Fibroblast of skin of right biceps (primary cell): ENCODE measurements at places on chromosomes 5 and 9.
A peak's percentile ranks its signal among the peaks of the same experiment; 100 is the strongest.

DNA sequence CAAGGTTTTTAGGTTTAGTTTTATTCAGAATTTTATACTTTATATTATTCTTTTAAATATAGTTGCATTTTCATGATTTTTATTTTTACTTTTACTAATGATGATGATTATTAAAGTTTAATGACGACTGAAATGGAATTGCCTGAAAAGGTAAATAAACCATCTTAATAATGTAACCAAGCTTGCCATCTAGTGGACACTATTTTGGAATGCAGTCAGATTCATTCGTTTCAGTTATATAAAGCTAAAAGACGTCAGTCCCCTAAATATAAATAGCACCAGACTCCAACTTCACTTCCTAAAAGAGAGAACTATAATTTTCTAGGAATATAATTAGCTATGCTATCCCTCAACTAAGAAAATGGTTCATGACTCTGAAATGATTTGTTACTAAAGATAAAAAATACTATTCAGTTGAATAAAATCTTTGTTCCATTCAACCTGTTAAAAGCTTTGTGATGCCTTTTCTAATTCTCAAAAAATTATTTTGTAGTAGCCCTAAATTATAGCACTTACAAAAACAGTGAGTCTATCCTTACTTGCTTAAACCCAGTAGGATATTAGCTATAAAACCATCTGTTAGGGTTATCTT, 19.9 kb downstream of the ABITRAM start:
- DNase-seq, result peak; percentile 51

DNA sequence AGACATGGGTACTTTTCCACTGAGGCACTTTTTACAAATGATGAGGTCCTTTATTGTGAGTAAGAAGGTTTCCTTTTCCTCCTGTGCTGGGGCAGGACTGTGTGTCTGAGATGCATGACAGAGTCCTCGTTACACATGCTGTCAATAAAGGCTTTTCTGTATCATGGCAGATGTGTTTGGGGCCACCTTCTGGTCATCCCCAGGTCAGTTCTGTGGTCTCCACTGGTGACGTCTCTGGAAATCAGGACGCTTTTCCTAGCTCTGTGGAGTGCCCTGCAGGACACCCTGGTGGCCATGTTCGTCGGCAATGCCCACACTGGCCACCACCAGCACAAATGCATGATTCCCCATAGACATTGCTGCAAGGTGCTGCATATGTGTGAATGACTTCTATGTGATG, 2.8 kb downstream of the CMBL start:
- no peak for DNase-seq

DNA sequence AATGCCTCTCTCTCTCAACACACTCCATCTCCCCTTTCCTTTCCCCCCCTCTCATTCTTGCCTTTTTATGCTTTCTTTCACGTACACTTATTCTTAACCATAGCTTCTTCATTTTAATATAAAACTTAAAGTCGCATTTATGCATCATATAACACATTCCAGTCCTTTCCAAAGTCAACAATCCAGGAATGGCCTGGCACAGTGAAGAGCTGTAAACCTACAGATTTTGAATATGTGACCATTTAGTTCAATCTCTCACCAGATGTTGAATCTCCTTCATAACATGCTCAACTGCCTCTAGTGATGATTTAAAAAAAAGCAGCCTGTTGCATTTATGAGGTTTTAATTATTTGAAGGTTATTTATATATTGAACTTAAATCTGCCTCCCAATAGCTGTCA, 186.2 kb upstream of the GRAMD2B start:
- DNase-seq, result no peak

DNA sequence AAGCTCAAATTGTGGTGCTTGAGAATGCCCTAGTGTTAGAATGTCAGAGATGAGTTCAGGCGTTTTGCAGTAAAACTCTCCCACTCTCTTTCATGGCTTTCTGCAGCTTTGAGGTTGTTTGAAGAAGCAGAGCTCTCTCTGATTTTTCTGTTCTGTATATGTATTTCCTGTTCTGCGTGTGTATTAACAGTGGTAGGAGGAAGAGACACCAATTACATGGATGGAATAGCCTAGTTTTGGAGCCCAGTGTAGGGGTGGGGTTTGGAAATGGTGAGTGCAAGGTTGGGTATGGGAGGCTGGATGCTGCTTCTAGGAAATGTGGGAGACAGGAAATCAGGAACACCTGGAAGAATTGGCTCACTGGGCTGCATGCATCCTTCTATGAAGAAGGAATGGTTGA, 12.4 kb downstream of the LARP1 start:
- DNase-seq, result no peak

DNA sequence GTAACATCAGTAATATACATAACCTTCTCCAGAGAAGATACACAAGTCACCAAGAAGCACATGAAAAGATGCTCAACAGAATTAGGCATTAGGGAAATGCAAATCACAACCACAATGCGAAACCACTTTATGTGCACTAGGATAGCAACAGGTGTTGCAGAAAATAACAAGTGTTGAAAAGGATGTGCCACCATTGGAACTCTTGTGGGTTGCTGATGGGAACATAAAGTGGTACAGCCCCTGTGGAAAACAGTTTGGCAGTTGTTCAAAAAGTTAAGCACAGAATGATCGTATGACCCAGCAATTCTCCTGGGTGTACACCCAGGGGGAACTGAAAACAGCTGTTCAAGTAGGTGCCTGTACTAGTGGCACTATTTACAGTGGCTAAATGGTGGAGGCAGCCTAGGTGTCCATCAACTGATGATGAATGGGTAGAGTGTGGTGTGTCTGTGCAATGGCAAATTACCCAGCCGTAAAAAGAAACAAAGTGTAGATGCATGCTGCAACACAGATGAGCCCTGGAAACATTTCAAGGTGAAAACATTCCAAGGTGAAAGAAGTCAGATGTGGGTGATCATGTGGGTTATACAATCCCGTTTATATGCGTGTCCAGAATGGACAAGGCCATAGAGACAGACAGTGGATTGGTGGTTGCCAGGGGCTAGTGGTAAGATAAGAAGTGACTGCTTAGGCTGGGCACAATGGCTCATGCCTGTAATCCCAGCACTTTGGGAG, 27.2 kb downstream of the CCDC69 start:
- DNase-seq, result no peak

- DNase-seq, result no peak
Observed at GRCh38 chr9:68672215-68672614, 32.8 kb upstream of the PIP5K1B start.
